Activated CD4-positive, alpha-beta T cell treated with anti-CD3 and anti-CD28 coated beads, Interleukin-2, amount 50 U/mL, for 4 hours (primary cell): ENCODE measurements at places on chromosomes 16 and 17.

GRCh38 chr17:57666946-57667345, 78.2 kb downstream of the CCDC182 start:
- DNase-seq, result no peak

- no peak for DNase-seq
Measured at GRCh38 chr16:35910409-35910808, 2451.0 kb downstream of the TP53TG3F start.

DNA sequence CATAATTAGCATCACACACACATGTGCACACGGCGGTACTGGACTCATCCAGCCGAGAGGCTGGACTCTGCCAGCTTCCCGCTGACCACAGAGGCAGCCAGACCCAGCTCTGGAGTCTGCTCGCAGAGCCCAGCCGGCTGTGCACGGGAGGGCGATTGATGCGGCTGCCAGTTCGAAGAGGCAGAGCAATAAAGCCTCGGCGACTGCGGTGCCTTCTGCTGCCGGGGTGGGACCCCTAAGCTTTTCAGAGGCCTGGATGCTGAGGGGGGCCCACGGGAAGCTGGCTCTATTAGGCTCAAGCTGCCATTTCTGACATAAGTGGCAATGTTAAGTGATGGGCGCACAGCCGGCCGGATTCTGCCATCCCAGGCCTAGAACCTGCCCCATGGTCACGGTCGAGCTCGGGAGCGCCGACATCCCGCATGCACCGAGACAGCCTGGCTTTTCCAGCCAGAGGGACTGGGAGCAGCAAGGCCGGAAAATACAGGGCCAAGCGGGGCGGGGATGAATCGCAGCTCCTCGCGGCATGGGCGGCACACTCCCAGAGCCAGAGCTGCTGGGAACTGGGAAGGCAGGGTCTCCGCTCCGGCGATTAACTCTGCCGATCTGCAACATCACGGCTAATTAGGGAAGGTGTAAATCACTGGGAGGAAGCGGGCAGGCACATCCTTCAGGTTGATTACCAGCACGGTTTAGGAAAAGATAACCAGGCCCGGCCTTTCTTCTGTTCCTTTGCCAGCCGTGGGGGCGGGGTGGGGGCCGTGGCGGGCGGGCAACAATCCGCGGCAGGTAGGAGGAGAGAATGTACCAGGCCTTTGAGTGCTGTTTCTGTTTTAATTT, 57.7 kb downstream of the TBC1D16 start:
- DNase-seq, result no peak

DNA sequence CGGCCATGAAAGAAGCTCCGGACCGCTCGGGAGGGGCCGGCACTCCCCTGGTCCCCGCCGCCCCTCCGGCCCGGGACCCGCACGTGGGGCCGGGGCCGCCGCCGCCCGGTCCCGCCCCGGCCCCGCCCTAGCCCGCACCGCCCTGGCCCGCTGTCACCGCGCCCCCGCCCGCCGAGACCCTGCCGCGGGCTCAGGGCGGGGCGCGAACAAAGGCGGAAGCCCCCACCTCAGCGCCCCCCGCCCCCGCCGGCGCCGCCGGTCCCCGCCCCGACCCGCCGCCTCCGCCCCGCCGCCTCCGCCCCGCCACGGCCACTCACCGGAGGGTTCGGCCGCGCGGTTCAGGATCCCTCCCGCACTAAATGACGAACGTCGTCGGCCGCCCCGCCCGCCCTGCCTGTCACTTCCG, at the start of gene ARHGDIA:
ARHGDIA (minus strand) TSS at position 357 of the 406 bp plus-strand sequence. CDS start 1,407 bp downstream, outside the sequence.
- DNase-seq, result no peak

DNA sequence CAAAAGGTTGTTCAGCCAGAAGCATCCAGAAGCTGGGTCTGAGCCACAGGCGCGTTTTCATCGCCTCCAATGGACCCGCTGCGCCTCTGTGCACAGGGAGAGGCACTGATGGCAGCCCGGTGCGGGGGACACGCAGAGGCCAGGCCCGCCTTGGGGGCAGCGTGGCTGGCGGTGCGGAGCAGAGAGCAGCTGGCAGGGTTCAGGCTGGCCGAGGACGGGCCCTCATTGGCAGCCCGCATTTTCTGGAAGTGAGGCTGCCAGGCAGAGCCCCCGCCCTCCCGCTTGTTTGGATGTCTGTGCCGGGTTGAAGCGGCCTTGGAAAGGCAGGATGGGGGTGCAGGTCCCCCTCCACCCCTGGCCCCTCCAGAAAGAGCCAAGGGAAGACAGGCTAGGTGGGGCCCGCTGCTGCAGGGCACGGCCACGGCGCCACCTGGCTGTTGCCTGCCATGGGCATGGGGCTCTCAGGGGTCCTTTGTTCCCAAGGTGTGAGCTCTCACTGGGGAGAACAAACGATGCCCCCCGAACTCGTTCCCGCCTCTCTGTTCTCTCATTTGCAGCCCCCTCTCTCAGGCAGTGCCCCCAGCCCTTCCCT, 18.8 kb downstream of the GSE1 start:
- no peak for DNase-seq
